ENCODE measurements at places on chromosomes 6 and 20.

GRCh38 chr6:82863781-82864180, 201.9 kb downstream of the UBE3D start:
- no peak for DNase-seq

DNA sequence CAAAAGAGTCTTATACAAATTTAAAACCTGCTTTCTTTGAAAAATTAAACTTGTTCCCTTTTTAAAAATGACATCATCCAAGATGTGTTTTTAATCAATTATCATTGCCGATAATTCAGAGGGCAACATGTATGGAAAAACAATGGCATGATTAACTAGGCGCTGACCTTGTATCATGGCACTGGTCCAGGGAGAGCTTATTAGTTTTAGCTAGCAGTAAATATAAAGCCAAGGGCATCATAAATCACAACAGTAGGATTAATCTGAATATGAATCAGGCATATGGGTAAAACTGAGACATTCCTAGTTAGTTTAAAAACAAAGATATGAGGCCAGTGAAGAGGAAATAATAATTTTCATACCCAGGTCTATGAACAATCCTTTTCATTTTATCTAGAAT, 374.0 kb downstream of the HDGFL1 start:
- no peak for DNase-seq

- no peak for DNase-seq
Observed at GRCh38 chr20:62347445-62347844, 19.7 kb downstream of the LAMA5 start.

DNA sequence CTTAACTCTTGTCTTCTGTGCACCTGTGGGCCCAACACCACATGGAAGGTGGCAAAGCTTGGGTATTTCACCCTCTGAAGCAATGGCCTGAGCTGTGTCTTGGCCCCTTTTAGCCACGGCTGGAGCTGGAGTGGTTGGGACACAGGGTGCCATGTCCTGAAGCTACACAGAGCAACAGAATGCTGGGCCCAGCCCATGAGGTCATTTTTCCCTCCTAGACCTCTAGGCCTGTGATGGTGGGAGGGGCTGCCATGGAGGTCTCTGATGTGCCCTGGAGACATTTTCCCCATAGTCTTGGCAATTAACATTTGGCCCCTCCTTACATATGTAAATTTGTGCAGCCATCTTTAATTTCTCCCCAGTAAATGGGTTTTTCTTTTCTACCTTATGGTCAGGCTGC, 620.8 kb downstream of the RFPL4B start:
- no peak for DNase-seq

- no peak for DNase-seq
Observed at GRCh38 chr20:32600681-32601237, 15.6 kb upstream of the NOL4L start.

DNA sequence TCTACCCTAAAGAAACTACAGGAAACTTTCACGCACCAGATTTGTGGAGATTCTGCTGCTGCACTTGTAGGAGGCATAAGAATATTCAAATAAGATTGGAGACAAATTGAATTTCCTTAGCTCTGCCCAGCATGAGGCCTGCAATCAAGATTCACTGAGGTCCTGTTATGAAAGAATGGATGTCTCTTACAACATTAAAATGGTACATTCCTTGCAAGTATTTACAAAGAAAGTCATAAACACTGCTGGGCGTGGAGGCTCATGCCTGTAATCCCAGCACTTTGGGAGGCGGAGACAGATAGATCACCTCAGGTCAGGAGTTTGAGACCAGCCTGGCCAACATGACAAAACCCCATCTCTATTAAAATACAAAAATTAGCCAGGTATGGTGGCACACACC, 74.0 kb upstream of the MAP3K4 start:
- DNase-seq = no peak

DNA sequence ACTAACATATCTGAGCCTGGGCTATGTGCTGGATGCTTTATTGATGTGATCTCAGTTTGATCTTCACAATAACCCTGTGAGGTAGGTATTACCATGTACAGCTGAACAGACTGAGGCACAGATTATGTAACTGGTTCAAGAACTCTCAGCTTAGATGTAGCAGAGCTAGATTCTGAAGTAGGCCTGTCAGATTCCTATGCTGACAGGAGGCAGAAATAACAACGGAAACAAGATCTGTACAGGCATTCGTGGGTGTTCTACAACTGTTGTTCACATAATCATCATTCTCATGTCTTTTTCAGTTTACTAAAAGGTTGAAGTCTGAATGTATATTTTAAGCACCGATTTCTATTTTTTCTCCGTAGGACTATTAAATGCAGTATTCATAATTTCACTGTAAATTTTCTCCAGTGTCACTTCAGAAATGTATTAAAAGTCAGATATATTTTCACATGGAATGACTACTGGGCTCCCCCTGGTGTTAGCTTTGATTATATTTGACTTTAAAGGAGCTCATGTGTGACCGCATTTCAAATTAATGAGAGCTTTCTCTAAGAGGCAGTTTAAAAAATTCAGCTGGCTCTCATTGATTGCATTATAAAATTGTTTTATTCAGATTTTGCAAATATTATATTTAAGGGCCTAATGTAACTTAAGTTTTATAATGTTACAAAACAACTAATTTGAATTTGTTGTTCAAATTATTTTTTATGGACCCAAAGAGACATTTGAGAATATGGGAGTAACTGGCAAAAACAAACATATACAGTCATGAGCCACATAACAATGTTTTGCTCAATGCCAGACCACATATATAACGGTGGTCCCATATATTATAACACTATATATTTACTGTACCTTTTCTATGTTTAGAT, 36.4 kb upstream of the SLC17A4 start:
- DNase-seq = peak; percentile 54

GRCh38 chr6:13256266-13257001, 71.9 kb downstream of the TBC1D7 start:
- DNase-seq = no peak

GRCh38 chr6:40764726-40765125, 177.6 kb upstream of the LRFN2 start:
- no peak for DNase-seq

GRCh38 chr20:44834693-44835092, 24.3 kb upstream of the RIMS4 start:
- no peak for DNase-seq

- DNase-seq = no peak
Observed at GRCh38 chr20:53405139-53405538, 188.5 kb downstream of the ZNF217 start.
